ENCODE measurements at places on chromosomes 4 and X.

GRCh38 chr4:138865765-138866164, 149.8 kb upstream of the NOCT start:
- no peak for DNase-seq

- DNase-seq, result no peak
These were observed 91.5 kb upstream of the SCOC start for GRCh38 chr4:140281828-140282552.

GRCh38 chrX:143634309-143634662, 1.6 kb downstream of the SLITRK4 start:
- no peak for DNase-seq

- peak; percentile 85 for DNase-seq
These were observed 81.6 kb downstream of the ZFX start for GRCh38 chrX:24231131-24231540.

GRCh38 chrX:12865359-12865758, 1.5 kb upstream of the TLR7 start:
- no peak for DNase-seq

- DNase-seq, result no peak
These were observed 5.4 kb upstream of the LSM6 start for GRCh38 chr4:146170149-146170548.

DNA sequence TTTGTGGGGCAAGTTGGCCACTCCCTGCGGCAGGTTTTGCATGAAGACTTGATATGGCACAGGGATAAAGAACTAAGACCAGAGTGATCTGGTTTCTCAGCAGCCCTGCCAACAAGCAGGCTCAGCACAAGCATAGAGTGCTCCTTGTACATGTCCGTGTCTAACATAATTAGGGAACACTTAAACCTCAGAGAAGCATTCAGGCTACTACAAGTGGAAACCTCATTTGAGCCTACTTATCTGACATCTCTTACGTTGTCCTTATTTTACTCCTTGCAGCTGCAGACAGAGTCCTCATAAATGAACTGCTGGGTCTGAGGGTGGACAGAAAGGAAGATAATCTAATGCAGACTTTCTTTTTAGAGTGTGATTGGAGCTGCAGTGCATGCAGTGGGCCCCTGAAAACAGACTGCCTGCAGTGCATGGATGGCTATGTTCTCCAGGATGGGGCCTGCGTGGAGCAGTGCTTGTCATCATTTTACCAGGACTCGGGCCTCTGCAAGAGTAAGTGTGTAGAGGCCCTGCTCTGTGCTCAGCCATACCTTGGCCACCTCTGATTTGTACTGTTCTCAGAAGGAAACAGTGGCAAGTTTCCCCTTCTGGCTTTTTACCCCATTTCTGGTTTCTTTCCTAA, 179.1 kb upstream of the ANXA3 start:
- no peak for DNase-seq

DNA sequence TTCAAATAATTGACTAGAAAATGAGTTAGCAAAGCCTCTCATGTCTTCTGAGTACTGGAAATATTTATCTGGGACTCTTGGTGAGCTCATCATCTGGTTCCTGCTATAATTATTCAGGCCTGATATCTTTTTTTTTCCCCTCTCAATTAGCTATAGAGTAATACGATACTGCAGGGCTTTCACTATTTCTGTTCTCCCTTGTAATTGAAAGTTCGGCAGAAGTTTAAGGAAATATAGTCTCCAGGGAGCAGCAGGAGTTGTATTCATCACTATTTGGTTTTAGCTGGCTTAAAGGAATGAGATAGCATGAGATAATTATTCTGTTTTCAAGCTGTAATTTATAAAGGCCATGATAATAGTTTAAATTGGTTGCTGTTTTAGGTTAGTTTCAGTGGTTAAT, 378.6 kb upstream of the EPHA5 start:
- peak; percentile 46 for DNase-seq

GRCh38 chr4:64799751-64800150, 390.5 kb upstream of the TECRL start:
- no peak for DNase-seq

GRCh38 chrX:96997196-96997595, 113.5 kb downstream of the RPA4 start:
- DNase-seq, result no peak

DNA sequence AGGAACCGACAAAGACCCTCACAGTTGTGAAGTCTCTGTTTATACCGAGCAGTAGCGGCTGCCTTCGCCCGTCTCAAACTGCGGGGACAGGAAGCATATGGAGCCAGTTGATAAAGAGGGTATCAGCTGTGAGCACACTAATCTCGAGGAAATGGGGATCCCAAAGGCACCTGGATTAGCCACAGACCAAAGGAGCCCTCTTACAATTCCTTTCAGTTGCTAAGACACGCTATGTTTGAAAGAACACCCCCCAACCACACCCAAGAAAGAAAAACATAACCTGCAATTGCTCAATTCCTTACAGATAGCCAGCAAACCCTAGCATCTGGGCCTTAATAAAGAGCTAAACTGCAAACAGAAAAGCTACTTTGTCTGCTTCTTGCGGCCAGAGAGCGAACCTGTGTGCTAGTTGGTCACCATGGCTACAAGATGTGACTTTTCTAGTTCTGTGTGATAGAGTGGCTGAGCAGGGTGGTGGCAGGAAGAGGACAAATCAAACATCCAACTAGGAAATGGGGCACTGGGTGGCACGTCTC, 23.3 kb upstream of the CHRNA9 start:
- no peak for DNase-seq

GRCh38 chr4:119113033-119113655, 22.5 kb upstream of the MYOZ2 start:
- peak; percentile 84 for DNase-seq

DNA sequence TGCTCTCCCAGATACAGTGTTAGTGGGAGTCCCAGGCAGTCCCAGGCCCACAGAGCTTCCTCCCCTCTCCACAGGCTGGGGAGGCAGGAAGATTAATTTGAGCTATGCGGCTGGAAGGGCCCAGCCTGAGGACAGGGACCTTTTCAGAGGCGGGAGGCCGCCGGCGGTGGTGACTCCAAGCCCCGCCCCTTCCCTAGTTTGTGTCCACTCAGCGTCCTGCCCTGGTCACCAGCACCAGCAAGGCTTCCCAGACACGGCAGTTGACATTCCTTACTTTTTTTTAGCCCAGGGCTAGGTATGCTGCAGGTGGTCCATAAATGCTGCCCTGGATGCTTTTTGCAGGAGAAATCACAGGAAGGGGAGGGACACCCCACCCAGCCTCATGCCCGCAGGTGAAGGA, 67.7 kb upstream of the LRPAP1 start:
- no peak for DNase-seq

DNA sequence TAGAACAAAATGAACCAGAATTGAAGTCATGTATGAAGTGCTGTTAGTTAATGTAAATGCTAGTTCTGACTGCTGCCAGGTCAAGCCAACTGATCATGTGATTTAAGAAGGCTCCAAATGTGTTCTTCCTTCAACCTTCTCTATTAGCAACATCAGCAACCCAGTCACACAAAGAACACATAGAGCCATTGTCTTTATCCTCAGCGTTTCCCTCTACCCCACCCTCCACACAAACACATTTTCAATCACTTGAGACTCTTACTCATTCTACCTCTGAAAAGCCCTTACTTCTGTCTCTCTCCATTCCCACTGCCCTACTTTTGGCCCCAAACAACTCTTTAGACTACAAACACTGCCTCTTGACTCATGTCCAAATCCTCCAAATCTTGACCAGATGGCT, 89.7 kb upstream of the KDR start:
- no peak for DNase-seq

GRCh38 chrX:54745676-54746075, 52.4 kb downstream of the ITIH6 start:
- no peak for DNase-seq

- DNase-seq, result peak; percentile 7
These were observed 162.3 kb downstream of the STIM2 start for GRCh38 chr4:27022963-27023362.

GRCh38 chrX:153723351-153724251, 586 bp downstream of the BCAP31 start:
- DNase-seq, result peak; percentile 33

- no peak for DNase-seq
These were observed 32.0 kb upstream of the STS start for GRCh38 chrX:7115557-7115956.

GRCh38 chr4:83753260-83753659, 217.4 kb downstream of the GPAT3 start:
- DNase-seq, result no peak

GRCh38 chr4:126899331-126899801, 733.4 kb upstream of the INTU start:
- DNase-seq, result peak; percentile 98

DNA sequence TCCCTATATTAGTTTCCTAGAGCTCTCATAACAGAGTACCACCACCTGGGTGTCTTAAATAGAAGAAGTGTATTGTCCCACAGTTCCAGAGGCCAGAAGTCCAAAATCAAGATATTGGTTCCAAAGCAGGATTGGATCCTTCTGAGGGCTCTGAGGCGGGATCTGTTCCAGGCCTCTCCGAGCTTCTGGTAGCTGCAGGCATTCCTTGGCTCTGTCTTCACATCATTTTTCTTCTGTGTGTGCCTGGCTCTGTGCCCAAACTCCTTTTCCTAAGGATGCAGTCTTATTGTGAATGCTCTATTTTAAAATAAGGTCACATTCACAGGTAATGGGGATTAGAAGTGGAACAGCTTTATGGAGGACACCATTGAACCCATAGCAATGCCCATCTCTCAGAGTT, 253.7 kb upstream of the TAPT1 start:
- peak; percentile 4 for DNase-seq

DNA sequence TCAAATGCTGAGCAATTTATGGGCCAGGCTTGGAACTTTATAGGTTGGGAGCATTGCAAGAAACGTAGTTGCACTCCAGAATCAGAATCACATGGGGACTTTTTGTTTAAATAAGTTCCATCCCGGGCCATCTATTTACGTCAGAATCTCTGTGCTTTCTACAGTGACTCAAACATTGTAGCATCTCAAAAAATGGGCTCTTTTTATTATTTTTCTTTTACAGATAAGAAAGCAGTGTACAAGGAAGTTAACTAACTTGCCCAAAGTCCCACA, 10.2 kb downstream of the CC2D2A start:
- DNase-seq, result peak; percentile 31

DNA sequence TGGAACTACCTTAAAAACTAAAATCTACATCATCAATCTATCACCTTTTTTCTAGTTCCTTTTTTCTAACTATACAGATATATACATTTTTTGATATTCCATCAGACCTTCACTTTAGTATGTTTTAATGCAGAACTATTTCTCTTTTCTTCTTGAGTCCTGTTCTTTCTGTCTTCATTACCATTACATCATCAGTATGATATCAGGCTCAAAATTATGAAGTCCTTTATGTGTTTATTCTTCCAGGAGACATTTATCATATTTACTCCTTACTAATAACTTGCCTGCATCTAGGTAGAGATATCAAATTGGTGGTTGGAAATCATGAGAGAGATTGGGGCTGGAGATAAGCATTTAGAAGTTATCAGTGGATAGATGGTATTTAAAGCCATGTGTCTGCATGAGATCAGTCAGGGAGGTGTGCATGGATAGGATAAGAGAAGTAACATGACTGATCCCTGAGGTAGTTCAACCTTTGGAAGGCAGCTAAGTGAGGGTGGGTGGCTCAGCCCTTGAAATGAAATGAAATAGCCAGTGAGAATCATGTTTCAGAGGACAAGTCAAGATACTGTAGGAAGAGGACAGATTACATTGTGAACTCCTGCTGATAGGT, 43.1 kb downstream of the MRPL1 start:
- no peak for DNase-seq

DNA sequence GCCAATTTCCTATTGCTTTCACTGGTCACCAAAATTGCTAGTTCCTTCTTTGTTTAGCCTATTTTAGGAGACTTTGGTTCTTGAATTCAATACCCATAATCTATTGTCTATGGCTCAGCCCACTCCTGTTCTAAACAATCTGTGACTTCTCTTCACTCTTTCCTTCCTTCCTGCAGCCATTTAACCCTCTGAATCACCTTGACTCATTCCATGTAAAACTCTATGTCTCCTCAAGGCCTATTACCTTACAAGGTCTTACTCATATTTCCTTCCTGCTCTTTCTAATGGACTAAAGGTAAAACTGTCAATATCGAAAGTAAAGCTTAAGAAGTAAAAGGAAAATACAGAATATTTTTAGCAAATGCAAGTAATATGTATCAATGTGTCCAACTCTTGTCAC, 301.6 kb downstream of the ARHGAP24 start:
- DNase-seq, result no peak

DNA sequence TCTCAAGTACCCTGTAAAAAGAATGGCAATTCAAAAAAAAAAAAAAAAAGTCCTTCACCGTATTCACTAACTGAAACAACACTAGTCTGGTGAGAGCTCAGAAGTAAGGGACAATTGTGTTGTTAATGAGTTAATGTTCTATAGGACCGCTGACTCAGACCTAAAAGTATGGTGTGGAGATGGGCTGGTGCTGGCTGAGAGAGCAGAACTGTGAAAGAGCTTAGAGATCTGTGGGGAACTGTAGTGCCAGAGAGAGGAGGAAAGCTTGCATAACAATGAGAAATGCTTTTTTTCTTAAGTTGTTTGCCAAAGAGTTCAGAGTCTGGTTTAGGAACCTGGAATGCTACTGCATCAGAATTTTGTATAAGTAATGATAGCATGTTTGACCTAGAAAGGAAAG, 65.1 kb downstream of the LHFPL1 start:
- peak; percentile 1 for DNase-seq

DNA sequence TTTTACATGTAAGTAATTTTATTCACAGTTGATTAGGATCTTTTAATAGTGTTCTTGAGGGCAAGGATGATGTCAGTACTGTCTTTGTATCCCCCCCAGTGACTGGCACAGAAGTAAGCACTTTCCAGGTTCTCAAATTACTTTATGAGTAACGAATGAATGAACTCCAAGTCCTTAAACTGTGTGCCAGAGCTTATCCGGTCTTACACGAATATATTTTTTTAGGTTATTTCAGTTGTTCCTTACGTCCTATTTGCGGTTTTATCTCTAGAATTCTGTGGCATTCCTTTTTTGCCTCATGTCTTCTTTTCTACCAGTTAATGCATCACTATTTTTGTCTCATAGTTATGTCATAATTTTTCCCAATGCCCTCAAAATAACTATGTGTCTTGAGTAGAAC, 106.9 kb upstream of the MID1IP1 start:
- DNase-seq, result no peak

DNA sequence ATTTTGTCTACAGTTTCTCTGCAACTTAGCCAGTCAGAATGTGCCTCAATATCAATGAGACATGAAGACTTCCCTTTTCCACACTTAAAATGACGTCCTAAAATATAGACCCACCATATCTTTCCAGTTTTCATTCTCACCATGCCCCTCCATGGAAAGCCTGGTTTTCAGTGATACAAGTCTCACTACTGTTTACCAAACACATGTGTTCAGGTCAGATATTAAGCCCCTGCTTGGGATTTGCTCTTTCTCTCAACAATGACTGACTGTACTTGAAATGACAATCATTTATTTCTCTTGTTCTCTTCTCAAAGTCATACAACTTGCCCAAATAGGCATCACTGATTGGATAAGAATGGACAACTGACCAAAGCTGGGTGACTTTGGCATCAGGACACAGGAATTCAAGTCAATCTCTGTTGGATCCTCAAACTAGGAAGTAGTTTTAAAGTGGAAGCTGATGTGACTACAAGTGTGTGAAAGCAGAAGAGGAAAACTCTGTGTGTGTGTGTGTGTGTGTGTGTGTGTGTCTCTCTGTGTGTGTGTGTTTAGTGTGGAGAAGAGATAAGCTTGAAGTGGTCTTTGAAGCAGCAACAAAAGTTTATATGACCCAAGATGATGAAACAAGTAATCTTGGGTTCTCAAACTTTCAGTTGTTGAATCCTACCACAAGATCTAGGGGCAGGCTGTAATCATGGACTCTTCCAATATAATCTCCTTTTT, 217.4 kb upstream of the FGF13 start:
- DNase-seq, result no peak
